Cortex of kidney (tissue), 1 donor: ENCODE measurements at places on chromosomes 12 and 14.

DNA sequence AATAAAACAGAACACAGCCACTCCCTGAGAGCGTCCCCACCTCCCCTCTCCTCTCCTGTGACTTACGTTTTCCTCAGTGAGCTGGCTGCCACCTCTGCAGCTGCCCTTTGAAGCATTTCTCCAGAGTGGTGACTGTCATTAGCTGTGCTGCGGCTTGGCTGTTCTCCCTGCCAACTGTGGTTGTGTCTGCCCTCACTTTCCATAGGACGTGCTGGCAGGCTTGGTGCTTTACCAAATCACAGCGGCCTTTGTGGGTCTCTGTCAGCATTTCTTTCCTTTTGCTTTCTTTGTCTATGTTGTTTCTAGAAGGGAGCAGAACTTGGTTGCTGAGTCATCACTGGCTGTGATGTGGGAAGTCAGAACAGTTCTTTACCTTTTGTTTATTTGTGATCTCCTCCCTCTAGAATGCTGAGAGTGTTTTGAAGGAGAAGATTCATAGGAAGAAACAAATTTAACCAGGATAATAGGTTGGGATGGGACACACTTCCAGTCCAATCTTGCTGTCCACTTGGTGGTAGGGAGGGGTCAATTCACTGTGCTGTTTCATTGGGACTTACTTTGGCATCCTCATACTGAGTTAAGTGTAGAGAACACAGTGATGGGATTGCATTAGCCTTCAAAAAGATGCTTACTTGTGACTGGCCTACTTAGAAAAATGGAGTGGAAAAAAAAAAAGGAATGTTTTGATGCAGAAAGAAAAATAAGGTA, 88.2 kb downstream of the TMX1 start:
- no peak for DNase-seq

DNA sequence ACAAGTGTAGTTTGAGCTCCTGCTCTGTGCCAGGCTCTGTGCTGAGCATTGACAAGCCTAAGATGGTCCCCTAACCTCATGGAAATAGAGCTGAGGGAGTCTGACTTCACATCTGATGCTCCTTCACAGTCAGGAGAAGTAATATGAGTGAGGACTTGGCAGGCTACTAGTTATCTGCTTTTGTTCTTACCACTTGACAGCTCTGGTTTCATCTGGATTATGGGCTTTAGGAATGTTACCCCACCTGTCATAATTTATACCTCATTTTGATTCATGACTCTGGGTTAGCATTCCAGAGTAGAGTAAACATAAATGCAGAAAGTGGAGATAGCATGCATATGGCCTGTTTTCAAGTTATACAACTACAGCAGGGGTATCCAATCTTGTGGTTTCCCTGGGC, 40.5 kb downstream of the ATP6V1D start:
- no peak for DNase-seq

DNA sequence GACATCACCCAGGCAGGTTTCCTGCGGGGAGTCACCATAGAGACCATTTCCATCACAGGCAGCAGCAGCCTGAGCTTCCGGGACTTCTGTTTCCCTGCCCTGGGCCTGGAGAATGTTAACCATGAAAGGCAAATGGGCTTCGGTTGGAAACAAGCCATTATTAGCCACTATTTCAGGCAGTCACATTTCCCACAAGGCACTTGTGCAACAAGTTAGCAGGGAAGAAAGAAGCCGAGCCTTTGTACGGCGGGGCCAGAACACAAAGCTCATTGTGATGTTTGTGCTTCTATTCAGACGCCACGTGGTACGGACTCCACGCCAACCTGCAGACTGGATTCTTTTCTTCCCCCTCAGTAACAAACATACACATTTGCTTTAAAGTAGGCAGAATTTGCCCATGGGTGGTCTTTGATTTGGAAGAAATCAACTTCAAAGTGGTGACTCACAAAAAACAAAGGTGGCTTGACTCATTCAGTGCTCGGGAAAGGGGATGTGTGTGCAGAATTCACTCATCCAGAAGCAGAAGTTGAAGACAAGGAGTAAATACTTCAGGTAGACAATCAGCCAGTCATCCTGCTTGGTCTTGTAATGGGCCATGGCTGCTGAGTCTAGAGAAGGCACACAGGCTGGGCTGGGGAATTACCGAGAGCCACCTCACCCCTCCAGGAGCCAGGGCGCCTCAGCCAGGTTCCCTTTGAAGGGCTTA, 154.2 kb upstream of the PRMT8 start:
- no peak for DNase-seq

- DNase-seq = no peak
These were observed 32.9 kb downstream of the TSPAN8 start for GRCh38 chr12:71124835-71125460.

DNA sequence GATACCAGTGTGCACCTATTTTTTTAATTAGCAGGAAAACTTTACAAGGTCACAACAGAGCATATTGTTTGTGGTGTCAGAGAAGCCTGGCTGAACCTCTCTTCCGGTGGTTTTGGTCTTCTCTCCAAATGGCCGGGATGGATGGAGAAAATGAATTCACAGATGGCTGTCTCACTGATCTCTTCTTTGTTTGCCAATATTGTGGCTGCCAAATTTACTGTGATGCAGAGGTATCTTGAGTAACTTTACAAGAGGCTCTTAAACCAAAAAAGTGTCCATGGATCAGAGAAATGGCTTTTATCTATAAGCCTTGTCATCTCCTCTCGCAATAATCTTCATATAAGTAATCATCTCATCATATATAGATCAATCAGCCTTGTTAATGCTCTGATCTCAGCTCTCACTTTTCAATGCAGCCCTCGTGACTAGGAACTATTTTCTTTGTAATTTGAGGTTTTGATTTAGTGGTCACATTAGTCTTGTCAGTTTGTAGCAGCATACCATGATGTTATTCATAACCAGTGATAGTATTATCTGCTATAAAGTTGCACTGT, 308.1 kb downstream of the EGLN3 start:
- no peak for DNase-seq

DNA sequence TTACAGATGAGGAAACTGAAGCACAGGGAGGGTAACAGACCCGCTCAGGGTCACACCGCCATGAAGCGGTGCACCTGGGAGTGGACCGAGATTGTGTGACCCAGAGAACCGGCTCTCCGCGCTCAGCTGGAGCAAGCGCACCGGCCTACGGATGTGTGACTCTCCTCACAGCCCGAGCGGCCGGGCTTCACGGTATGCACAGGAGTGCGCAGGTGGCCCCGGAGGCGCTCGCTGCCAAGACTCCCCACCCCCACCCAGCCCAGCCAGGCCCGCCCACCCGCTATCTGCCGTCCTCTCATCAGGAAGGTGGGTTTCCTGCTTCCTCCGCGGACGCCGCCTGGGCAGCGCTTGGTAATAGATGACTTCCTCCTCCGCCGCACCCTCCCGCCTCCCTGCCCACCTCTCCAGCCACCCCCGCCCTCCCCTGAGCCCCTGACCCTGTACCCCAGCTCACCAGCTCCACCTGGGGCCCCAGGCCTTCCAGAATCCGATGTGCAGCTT, 110.7 kb downstream of the NCOR2 start:
- DNase-seq = no peak

GRCh38 chr12:55637467-55637866, 775 bp downstream of the OR10P1 start:
- DNase-seq = no peak

DNA sequence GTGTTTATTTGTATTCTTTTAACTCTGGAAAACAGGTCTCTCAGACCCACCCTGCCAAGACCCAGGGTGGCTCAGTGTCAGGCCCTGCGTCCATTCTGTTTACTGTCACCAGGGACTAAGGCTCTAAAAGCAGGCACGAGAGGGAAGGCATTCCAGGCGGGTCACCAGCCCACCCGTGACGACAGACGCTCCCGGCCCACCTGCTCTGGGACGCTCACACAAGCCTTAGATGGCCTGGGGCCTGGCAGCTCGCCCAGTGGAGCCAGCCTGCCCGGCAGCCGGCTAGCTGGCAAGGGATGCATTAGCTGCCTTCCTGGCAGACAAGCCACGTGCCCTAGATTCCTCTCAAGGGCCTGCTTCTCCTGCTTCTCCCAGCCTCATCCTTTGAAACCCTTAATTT, 9.2 kb upstream of the NUAK1 start:
- no peak for DNase-seq

GRCh38 chr14:48628870-48629269, 953.5 kb upstream of the MDGA2 start:
- no peak for DNase-seq

DNA sequence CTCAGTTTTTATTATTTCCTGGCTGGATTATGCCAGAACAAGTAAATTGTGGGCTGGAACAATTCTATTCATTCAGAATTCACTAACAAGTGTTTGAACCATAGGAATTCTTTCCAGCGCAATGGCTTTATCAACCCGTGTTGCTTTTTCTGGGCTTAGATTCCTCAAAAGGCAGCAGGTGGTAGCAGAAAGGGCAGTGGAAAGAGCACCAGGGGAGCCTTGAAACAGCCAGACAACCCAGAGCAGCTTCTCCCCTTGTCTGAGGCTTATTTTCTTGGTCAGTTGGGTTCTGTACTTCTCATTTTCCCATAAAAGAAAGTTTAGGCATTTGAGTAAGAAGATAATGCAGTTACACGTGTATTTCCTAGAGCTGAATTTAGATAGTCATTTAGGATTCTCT, 130.7 kb downstream of the OTOGL start:
- DNase-seq = no peak

DNA sequence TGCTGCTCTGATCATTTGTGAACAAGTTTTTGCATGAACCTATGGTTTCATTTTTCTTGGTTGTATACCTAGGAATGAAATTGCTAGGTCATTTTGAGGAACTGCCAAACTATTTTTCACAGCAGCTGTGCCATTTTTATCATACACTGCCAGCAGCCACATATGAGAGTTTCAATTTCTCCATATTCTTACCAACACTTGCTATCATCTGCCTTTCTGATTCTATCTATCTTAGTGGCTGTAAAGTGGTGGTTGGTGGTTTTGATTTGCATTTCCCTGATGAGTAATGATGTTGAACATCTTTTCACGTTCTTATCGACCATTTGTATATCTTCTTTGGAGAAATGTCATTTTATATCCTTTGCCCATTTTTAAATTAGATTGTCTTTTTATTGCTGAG, 146.1 kb downstream of the C12orf75 start:
- DNase-seq = no peak

GRCh38 chr14:23409475-23409874, 1.4 kb upstream of the MYH6 start:
- no peak for DNase-seq

GRCh38 chr12:111121840-111122239, 201.5 kb upstream of the MYL2 start:
- DNase-seq = no peak

- DNase-seq = no peak
These were observed 182.5 kb downstream of the SLC2A13 start for GRCh38 chr12:39923364-39923763.

- DNase-seq = no peak
These were observed 95.2 kb downstream of the PRKCH start for GRCh38 chr14:61416591-61416990.

DNA sequence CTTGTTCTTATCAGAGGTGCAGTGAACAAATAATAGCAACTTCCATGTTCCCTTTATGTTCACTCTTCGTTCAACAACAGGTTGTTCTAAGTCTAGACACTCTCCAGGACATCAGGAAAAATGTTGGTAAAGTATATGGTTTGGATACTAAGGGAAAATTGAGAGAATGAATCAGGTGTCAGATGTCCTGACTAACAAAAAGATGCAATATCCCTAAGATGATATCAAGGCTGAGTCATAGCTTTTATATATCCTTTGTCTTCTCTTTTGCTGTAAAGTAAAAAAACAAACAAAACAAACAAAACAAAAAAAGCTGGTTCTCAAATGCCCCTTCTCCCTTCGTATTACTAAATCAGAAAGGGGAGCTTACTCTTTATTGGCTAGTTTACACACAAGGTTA, 11.1 kb downstream of the GLIPR1L1 start:
- no peak for DNase-seq

- no peak for DNase-seq
These were observed 7.8 kb downstream of the KMT5A start for GRCh38 chr12:123391546-123392343.

- no peak for DNase-seq
These were observed 92.1 kb downstream of the NOC4L start for GRCh38 chr12:132236129-132236929.

DNA sequence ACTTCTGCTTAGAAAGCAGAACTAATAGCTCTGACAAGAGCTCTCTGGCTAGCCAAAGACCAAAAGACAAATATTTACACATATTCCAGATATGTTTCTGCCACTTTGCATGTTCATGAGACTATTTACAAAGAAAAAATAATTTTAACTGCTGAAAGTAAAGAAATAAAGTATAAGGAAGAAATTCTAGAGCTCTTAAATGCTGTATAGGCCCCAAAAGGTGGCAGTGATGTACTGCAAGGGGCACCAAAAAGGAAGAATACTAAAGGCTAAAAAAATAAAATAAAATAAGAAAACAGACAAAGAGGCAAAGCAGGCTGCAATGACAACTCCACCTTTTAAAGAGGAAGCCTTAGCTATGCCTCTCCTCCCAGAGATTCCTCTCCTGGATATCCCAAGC, 23.0 kb downstream of the KLRK1 start:
- no peak for DNase-seq
